ENCODE measurements at places on chromosomes 5 and 9.

DNA sequence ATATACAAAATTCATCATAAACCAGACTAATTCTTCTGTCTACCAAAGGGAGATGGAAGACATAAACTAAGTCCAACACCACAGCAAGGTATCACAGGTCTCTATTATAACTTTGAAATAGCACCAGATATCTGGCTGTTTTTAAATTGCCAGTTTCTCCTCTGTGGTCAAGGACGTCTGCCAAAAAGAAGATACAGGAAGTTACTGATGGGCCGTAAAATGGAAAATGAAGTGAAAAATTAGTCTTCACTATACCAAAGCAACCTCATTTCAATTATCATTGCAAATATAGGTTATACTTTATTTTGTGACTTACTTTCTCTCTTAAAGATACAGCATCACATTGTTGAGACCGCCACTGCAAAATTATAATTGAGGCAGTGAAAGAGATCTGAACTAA is 225.5 kb downstream of the NDUFS4 start:
- DNase-seq = no peak

DNA sequence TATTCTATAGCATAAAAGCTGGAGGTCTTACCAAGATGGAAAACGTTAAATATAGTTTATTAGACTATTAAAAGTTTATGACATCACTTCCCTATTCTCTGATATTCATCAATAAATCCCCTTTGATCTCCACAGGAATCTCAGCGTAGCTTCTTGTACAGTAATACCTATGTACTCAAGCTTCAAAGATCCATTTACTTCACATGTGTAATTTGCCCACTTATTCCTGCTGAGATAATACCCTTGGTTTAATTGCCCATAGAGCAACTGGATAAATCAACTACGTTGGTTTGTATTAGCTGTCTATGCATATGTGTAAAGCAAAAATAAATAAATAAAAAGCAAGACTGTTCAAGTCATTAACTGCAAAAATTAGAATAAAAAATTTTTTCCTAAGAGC is 219.7 kb downstream of the EFNA5 start:
- no peak for DNase-seq

GRCh38 chr9:34559624-34560455 is 29.7 kb downstream of the CNTFR start:
- peak; percentile 84 for DNase-seq

- DNase-seq = peak; percentile 90
Observed at GRCh38 chr9:85610074-85610860, 131.5 kb downstream of the AGTPBP1 start.

GRCh38 chr9:113222482-113222841 is 1.1 kb downstream of the SLC31A1 start:
- peak; percentile 39 for DNase-seq

DNA sequence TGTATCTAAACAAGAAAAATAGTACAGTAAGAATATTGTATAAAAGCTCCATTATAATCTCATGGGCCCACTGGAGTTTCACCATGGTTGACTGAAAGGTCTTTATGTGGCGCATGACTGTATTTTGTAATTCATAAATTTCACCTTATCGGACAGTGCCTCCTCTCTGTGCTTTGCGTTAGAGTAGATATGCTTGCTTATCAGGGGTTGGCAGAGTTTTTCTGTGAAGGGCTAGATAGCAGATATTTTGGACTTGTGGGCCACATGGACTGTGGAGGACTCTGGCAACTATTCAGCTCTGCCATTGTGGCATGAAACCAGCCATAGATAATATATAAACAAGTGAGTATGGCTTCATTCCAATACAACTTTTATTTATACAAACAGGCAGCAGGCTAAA is 23.2 kb downstream of the GAPVD1 start:
- DNase-seq = no peak

DNA sequence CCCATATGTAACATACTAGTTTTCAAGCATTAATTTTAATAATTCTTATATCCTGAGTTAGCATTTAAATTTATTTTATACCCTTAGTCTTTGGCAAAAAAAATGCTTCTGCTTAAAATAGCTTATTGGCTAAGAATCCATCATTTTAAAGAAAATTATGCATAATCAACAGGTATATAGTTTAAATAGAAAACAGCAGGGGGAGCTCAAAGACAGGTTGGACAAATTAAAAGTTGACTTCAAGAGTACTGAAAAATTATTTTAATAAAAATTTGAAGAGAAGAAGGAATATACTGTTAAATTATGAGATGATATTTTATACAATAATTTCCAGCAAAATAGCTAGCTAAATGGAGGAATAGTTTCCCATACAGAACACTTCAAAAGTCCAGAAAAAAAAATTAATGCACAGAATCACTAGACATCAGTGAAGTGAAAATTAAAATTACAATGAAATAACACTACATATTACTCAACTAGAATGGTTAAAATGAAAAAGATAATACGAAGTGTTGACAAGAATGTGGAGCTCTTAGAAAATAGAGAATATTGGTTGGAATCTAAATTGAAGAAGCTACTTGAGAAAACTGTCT is 387.1 kb downstream of the PDE4D start:
- peak; percentile 68 for DNase-seq

DNA sequence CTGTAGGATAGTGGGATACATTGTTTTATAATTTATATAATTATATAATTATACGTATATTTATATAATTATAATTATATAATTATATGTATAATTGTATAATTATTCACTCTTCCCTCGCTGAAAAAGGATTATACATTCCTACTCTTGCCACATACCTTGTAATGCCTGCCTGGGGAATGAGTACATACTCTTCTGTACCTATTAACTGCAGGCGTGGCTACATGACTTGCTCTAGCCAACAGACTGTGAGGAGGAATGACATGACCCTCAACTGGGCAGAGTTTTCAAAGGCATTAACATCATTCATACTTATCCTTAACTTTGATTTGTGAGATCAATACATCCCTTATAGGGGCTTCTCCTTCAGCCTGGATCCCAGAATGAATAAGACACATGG is 19.1 kb downstream of the ERMP1 start:
- DNase-seq = no peak

DNA sequence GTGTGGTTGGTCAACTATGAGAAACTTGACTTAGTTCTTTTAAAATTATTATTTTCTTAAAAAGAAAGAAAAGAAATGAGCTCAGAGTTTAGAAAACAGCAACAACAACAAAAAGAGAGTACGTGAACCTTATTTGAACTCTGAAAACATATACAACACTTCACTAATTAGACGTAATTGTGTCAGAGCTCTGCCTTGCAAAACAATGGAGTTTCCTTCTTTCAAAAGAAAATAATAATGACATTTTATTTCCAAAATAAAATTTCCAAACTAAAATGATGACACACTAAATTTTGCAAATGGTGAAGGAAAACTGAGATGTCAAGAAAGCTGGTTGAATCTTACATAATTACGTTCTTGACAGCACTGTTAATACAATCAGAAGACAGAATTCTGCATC is 15.4 kb downstream of the ROR2 start:
- DNase-seq = no peak

GRCh38 chr5:135738564-135738875 is 95.9 kb upstream of the SLC25A48 start:
- DNase-seq = no peak

DNA sequence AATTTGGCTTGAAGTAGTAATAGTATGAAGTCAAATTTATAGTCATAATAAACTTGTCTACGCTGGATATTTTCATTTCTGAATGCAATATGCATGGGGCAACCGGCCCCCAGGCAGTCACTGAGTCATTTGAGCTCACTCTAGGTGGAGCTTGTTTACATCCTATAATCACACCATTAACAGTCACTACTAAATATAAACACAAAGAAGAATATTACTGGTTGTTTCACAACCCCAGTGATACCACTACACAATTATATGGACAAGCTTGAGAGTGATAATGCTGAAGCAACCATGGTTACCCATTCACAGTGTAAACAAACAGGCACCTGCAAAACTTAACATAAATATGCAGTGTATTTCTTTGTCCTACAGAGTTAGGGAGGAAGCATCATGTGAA is 68.7 kb downstream of the MARCHF3 start:
- DNase-seq = peak; percentile 53

- DNase-seq = no peak
Observed at GRCh38 chr9:108882052-108882888, 20.2 kb downstream of the ACTL7A start.

GRCh38 chr9:653421-653820 is 188.1 kb upstream of the DMRT1 start:
- no peak for DNase-seq
